PC-9 (cell line): ENCODE measurements at places on chromosomes 4 and X.

- DNase-seq = no peak
Measured at GRCh38 chr4:183600189-183600685, 58.7 kb downstream of the RWDD4 start.

DNA sequence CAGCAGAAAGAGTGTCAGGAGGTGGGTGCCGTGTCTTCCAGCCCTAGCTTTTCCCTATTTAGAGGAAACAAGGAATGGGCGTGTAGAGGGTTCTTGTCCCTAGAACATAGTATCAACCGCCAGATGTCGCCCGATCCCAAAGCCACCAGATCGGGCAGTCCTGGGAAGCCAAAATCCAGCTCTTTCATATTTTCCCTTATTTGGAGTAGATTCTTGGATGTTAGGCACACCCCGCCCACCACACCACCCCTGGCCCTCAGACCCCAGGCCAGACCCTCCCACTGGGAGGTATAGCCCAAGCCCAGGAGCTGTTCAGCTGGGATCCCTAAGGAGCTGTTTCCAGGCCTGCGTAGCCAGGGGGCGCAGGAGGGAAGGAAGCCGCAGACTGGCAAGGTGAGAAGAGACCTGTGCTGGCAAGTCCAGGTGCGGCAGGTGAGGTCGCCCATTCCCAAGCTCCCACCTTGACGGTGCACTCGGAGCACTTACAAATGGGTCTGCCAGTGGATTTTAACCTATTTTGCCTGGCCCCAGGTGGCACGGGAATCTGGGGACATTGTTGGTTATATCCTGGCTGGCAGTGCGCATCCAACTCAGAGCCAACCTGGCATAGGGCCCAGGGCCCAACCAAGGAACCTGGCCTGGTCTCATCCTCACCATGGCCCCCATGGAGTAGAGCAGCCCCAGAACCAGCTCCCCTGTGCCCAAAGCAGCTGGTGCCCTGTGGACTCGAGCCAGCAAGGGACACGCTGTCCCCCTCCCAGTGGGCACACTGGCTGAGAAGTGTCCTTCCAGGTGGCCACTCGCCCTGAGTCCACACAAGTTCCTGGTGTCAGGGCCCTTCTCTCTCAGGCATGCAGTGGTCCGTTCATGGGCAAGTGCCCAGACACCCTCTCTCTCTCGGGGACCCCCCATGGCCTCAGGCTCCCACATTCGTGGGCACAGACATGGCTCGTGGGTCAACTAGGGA is 811 bp downstream of the FLNA start:
- DNase-seq = peak; percentile 76

DNA sequence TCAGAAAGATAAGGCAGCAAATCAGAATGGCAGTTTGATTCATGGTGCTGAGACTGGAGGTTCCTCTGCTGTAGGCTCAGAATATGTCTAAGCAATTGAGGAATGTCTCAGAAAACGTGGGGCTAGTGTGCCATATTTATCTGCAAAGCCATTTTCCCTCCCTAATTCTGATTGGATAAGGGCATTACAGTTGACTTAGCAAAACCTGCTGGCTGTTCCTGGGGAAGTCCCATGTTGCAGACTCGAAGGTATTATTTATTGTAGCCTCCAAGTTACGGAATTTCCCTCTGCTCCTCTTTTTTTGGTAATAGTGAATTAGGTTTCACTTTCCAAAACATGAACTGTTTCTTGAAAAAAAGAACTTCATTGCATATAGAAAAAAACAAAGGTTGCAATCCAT is at the start of gene CXCL10:
CXCL10 (minus strand) TSS at position 109 of the 400 bp plus-strand sequence; CDS start at position 43, 66 bp downstream.
- DNase-seq = no peak

DNA sequence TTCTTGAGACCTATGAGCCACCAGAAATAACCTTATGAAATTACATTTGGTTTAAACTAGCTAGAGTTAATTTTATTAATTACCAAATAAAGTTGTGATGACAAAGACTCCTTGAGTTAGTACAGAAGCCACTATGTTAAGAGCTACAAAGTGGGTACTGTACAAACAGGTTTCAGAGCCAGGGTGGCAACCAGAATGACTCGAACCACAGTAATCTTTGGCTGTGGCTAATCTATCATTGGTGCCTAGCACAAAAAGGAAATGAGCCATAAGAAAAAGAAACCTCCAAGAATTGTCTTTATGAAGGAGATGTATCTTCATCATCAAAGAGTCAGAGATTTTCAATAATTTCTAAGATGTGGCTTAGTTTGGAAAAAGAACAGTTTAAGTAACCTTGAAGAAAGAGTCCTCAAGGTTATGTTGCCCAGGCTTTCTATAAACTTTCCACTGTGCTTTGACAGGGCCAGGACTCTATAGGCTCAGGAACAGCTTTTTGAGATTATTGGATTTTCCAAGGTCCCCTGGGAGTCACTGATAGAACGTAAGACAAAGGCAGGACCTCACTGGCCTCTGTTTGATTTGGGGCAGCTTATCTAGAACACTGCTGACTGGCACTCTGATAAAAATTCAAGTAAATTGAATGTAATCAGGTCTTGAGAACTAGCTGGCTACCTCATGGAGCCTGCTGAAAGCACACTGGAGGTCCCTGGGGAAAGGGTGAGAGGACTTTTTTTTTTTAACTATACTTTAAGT is 777.7 kb downstream of the STIM2 start:
- DNase-seq = no peak

- no peak for DNase-seq
Measured at GRCh38 chrX:94813541-94813940, 1139.5 kb downstream of the FAM133A start.

- no peak for DNase-seq
Measured at GRCh38 chr4:142203505-142203904, 567.1 kb downstream of the IL15 start.

- DNase-seq = no peak
Measured at GRCh38 chrX:17836830-17837229, 24.3 kb downstream of the RAI2 start.

DNA sequence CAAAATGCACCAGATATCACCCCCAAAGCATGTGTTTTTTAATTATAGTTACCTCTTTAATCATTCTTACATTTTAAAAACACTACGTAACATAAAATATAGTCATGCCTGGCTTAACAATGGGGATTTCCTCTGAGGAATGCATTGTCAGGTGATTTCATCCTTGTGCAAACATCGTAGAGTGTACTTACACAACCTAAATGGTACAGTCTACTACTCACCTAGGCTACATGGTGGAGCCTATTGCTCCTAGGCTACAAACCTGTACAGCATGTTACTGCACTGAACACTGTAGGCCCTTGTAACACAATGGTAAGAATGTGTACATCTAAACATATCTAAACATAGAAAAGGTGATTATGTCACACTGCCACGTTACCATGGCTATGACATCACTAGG is 208.6 kb downstream of the SPOCK3 start:
- no peak for DNase-seq

DNA sequence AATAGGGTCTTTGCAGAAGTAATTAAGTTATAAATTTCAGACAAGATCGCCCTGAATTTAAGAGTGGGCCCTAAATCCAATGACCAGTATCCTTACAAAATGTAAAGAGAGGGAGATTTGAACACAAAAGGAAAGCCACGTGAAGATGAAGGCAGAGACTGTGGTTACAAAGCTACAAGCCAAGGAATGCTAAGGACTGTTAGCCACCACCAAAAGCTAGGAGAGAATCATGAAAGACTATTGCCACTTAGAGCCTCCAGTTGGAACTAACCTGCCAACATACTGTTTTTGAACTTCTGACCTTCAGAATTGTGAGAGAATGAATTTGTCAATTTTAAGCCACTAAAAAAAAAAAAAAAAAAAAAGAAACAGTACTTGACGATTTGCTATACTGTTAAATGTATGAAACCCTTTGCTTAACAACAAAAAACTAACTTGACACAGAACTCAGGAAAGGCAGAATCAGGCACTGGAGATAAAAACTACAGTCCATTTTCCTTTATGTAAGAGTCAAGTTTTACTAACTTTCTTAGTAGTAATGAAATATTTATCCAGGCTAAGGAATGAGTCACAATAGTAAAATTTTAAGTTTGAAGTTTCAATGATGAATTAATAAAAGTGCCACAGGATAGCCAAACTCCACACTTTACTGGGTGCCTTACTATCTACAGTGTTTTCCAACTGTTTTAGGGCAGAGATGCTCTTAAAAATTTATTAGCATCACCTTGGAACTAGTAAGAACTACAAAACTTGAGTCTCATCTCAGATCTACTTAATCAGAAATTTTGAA is 25.1 kb downstream of the DHX15 start:
- no peak for DNase-seq

DNA sequence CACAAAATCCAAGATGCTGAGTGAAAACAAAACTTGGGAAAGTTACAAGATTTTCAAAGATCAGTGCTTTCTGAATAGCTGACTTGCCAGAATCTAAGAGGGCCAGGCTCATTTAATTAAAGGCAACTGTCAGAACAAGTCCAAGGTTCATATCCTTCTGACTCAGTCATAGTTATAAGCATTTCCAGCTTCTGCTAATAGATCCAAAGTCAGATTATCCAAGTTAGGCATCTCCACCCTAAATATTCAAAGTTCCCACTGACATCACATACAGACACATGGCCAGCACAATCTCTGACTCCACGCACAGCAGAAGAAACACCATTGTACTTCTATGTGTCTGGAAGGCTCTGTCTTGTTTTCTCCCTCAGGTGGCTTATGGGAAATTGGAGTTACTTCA is 41.8 kb downstream of the GASK1B start:
- no peak for DNase-seq
